ENCODE measurements at places on chromosomes 4 and X.
A peak's percentile ranks its signal among the peaks of the same experiment; 100 is the strongest.

DNA sequence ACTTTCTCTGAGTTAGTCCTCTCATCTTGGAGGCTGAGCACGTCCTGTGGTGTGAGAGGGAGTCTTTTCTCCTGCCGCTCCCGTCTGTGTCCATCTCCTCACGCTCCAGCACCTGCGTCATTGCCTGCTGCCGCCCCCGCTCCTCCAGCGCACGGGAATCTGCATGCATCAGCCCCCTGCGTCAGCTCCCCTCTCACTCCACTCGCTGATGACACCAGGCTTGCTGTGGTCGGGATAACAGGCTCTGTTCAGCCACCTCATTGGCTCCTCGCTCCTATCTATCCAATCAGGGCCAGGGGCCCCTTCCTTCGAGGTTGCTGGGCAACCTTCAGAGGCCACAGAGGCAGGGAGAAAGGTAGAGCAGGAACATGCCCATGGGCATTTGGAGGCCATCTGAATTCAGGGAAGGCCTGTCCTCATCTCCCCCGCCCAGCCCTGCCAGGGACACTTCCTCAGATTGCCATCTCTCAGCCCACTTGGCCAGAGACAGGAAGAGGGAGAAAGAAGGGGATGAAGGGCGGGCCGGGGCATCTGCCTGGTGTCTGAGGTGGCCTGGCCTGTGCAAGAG lies 9.3 kb downstream of the ZNF185 start:
- no peak for DNase-seq

DNA sequence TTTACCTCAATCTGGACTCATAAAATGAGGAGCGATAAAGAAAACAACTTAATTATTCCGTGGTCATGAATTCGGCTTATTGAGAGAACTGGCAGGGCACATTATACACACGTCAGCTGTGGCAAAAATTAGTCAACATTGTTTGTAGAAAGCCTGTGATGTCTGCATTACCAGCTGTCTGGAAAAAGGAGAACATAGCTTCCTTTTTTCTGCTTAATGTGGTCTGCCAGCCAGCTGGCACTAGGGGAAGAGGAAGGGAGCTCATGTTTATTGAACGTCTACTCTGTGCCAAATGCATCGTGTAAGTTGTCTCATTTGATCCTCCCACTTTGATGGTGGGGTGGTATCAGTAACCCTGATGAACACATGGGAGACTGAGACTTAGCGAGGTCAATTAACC lies 367.6 kb downstream of the ARHGAP24 start:
- DNase-seq = peak; percentile 85

DNA sequence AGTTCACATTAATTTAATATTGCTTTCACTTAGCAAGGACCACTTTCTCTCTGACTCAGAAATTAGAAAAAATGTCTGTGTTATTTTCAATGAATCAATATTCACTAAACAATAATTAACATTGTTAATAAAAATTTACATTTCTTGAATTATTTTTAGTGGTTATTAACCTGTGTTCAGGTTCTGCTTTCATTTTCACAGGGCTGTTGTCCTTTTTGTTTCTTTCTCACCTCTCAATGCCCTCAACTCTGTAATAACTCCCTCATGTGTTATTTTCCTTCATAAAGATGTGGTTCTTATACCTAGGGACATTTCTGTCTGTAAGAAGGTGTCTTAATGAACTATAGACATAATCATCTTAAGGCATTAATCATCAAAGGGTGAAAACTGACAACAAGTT lies 43.1 kb upstream of the PRR27 start:
- no peak for DNase-seq

GRCh38 chr4:1209821-1210220 lies 37.4 kb upstream of the SPON2 start:
- DNase-seq = no peak

- DNase-seq = no peak
Measured at GRCh38 chr4:89026542-89026941, 30.4 kb downstream of the FAM13A start.

GRCh38 chr4:8318509-8318908 lies 49.0 kb downstream of the HTRA3 start:
- DNase-seq = no peak

GRCh38 chr4:148405161-148405893 lies 36.9 kb downstream of the NR3C2 start:
- DNase-seq = no peak

DNA sequence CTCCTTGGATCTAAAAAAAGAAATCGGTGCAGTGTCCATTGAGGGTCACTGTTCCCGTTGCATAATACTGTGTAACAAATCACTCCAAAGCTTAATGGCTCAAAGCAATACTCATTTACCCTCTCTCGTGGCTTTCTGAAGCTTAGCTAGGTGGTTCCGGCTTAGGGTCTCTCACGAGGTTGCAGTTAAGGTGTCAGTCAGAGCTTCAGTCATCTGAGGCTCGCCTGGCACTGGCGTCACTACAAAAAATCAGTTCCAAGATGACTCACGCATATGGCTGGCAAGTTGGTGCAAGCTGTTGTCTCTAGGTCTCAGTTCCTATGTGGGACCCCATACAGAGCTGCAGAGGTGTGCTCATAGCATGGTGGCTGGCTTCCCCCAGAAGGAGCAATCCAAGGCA lies 91.0 kb downstream of the BEND2 start:
- DNase-seq = peak; percentile 1

GRCh38 chr4:124423160-124423559 lies 289.4 kb downstream of the ANKRD50 start:
- DNase-seq = no peak

GRCh38 chrX:132040066-132040465 lies 17.0 kb downstream of the STK26 start:
- DNase-seq = no peak

DNA sequence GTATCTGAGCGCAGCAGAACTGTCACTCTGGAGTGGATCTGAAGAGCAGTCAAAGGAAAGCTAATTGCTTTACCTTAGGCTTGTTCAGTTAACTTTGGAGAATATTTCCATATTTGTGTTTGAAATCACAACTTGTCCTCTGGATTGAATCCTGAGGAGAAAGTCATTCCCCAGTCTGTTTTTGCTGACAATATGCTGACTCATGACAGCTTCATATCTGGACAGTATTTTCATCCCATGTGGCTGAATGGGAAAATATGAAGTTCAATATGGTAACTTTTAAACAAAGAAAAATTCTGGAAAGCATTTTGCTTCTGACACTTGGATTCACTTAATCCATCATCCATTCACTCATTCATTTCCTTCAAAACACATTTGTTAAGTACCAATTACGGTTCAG lies 46.3 kb upstream of the MAGEC3 start:
- DNase-seq = peak; percentile 6

DNA sequence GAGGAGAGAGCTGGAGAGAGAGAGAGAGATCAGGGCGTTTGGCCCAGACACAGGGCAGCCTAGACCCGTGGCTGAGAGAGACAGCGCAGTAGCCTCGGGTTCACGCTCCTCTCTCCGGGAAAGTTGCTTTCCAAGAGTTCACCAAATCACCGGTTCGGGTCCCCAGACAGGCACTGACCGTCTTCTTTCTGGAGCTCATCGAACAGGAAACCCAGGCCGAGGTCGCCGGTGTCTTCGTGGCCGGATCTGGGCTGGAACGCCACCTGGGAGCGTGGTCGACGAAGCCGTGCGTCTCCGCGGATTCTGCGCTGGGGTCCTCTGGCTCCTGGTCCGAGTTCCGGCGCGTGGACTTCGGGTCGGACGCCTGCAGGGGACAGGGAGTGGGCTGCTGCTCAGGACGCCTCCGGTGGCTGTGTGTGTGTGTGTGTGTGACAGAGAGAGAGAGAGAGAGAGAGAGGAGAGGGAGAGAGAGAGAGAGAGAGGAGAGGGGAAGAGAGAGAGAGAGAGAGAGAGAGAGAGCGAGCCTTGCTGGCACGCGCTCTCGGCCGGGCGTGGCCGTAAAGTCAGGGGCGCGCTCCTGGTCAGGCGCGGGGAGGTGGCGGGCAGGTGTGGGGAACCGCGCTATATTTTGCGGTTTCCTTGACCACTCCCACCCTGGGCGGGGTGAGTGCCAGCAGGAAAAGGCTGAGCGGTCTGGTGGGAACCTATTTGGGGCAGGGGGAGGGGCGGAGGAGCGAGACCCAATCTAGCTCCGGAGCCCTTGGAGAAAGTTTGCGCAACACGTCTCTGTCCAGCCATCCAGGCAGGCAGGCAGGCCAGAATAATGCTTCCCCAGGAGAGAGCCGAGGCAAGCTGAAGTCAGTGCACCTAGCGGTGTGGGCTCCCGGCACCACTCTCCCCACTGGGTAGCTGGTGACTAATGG lies 62.1 kb downstream of the RHOXF2B start:
- no peak for DNase-seq

- no peak for DNase-seq
Measured at GRCh38 chr4:11847167-11847566, 418.5 kb upstream of the HS3ST1 start.

GRCh38 chr4:40812386-40812785 lies 62.6 kb downstream of the NSUN7 start:
- no peak for DNase-seq

DNA sequence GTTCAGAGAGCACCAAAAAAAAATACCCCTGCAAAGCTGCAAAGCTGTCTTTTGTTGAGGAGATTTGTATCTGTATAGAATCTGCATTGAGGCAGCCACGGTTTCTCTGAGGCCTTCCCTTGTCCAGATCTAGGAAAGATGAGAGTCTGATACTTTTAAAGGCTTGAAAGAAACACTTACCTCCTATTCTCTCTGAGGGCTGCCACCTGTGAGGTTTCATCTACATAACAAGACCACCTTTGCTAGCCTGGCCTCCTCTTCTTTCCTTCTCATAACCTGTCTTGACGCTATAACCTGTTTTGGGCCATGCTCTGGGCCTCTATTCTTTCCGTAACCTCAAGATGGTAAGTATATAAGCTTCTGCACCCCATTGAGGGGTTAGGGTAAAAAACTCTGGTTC lies 779.6 kb upstream of the HTR2C start:
- DNase-seq = no peak

DNA sequence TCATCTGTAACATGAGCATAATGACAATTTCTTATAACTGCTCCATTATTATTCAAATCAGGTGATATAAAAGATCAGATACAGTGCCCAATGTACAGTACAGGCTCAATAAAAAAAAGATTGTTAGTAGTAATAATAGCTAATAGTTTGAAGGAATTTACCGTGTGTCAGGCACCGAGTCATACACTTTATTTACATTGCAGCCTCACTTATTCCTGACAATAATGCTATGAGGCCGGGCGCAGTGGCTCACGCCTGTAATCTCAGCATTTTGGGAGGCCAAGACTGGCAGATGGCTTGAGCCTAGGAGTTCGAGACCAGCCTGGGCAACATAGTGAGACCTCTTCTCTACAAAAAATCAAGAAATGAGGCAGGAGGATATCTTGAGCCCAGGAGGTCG lies 10.1 kb upstream of the MAP7D3 start:
- DNase-seq = no peak

Measured in M059J (cell line).